NCI-H1048 (cell line): ENCODE measurements at places on chromosomes 4 and X.

GRCh38 chr4:136985683-136986082 lies 546.6 kb downstream of the PCDH18 start:
- DNase-seq, result no peak

- DNase-seq, result no peak
These were observed 154.4 kb downstream of the AMMECR1 start for GRCh38 chrX:110163488-110163887.

- DNase-seq, result no peak
These were observed 1360.7 kb downstream of the ADGRL3 start for GRCh38 chr4:62560858-62561257.

DNA sequence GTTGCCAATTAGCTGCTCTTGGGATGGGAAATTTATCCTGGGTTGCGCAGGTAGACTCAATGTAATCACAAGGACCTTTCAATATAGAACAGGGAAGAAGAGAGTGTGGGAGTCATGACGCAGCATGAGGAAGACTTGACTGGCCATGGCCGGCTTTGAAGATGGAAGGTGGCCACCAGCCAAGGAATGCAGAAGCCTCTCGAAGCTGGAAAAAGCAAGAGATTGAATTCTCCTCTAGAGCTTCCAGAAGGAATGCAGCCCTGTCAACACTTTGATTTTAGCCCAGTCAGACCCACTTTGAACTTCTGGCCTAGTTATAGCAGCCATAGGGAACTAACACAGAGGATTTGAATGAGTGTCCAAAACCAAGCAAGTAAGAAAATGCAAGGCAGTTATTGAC lies 14.7 kb upstream of the SH3KBP1 start:
- no peak for DNase-seq

GRCh38 chr4:46492394-46492793 lies 102.5 kb upstream of the GABRA2 start:
- DNase-seq, result no peak

DNA sequence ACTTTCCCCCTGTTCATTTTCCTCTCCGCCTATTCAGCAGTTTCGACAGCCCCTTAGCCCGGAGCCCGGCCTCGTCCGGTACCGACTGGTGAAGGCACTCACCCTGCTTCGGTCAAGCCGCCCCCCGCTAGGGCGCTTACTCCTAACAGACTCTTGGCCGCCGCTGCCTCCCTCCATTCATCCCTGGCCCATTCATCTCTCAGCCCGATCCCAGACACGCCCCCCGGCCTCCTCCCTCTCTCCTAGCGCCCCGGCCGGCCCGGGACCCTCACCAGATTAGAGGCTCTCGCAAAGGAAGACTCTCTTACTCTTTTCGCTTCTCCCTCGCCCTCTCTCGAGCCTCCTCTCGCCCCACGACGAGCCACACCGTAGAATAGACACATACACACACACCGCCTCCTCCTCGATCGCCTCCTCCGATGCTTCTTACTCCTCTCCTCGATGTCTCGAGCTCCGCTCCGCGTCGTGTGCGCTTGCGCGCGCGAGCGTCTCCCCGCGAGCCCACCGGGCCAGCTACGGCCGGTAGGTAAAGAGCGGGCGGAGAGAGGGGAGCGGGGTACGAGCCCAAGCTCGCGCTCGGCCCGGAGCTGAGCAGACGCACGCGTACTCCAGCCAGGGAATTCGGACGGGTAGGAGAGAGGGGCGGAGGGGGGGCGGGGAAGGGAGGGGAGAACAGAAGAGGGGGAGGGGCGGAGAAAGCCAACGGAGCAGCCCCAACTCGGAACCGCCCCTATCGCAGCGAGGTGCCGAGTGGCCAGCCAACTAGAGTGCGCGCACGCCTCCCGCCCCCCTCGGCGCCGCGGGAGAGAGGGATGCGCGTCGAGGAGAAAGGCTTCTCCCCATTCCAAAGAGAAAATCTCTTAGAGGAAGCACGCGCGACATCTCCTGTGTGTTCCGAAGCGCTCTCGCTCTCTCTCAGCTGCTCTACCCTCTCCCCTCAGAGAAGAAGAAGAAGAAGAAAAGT lies at the start of gene WNK3:
WNK3 (minus strand) TSS at position 633 of the 964 bp plus-strand sequence.
- peak; percentile 67 for DNase-seq

DNA sequence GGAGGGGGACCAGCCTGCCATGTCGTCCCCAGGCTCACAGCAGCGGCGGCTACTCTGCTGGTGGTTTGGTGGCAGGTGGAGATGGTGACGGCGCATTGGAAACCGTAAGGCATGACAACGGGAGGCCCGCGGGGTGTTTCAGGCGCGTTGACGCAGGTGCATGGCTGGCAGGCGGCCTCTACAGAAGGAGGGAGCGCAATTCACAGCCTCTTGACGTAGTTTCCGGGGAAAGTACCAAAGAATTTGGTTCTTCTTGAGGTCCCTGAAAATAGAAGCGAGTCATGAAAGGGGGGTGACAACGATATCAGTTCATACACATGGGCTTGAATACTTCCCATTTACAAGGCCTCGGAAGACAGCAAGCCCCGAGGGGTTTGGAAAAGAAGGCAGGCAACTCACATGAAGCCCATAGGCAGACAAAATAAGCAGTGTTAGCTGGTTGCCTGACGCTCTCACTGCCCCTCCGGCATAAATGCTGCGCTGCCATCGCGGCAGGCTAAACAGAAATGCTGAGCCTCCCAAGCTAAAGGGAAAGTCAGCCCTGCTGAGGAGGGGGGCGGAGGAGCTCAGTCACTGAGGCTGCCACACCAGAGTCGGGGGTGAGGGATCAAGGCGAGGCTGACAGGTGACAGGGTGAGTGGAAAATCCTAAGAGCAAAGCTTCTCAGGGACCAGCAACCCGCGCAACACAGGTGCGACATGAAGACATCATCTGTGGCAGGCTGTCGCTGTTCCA lies 52.3 kb upstream of the PDLIM3 start:
- DNase-seq, result no peak

DNA sequence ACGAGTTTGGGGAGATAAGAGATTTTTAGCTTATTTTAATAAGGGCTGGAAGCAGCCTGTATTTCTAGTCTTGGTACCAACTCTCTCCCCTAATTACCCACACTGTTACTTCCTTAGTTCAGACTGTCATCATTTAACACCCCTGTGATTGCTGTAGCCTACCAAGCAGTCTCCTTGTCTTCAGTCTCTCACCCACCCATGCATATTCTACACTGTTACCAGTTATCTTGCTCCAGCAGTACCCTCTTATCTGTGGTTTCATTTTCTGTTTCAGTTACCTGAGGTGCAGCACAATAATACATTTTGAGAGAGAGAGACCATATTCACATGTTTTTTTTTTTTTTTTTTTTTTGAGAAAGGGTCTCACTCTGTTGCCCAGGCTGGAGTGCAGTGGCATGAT lies 80.2 kb downstream of the DIAPH2 start:
- no peak for DNase-seq

GRCh38 chr4:6746721-6747293 lies 30.8 kb downstream of the BLOC1S4 start:
- no peak for DNase-seq

GRCh38 chrX:24668111-24668510 lies 21.0 kb upstream of the PCYT1B start:
- no peak for DNase-seq

GRCh38 chr4:109916027-109916409 lies 3.3 kb downstream of the EGF start:
- no peak for DNase-seq

DNA sequence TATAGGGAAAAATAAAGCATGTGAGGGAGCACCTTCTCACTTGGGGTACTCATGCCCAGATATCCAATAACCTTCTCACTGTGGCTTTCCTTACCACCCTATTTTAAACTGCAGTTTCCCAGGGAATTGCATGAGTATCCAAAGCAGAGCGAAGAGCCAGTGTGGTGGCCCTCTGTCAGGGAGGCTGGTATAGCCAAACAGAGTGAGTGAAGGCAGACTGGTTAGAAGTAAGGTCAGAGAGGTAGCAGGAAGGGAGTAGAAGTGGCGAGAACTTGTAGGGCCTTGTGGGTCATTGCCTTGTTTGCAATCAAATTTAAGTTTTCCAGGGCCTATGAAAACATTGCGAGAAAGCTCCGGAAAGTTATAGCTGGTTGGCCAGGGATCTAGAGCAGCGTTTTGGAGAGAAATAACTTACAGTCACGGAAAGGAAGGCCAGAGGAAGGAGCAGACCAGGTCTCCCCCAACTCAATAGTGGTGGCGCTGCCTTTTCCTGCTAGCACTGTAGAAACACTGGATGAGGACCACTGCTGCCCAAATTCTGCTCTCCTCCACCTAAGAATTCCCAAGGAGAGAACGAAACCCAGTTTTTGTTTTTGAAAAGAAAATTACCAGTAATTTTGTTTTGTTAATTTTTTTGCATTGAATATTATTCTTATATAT lies 77.2 kb downstream of the PDLIM5 start:
- no peak for DNase-seq

DNA sequence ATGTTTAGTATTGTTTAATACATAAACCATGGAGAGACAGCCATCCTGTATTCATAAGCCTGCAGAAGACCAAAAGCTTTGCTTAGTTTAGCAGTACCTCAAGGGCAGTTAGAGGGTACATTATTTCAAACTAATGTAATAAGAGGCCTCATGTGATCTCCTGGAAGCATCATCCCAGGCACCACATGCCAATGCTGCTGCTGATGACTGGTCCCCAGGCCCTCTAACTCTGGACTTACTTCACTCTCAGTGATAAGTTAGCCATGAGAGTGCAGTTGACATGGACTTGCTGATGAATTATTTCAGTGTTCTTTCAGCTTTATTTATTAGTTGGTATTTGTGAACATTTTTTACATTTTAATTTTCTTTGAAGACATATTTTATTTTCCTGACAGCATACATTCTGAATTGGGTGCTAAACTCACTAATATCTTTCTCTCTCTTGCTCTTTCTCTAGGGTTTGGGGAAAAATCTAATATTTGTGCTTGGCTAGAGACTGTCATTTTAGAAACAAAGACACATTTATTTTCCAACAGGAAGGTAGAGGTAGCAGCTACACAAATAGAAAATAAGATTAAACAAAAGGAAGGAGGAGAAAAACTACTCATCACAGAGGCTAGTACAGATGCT lies 207.8 kb downstream of the NPFFR2 start:
- no peak for DNase-seq

DNA sequence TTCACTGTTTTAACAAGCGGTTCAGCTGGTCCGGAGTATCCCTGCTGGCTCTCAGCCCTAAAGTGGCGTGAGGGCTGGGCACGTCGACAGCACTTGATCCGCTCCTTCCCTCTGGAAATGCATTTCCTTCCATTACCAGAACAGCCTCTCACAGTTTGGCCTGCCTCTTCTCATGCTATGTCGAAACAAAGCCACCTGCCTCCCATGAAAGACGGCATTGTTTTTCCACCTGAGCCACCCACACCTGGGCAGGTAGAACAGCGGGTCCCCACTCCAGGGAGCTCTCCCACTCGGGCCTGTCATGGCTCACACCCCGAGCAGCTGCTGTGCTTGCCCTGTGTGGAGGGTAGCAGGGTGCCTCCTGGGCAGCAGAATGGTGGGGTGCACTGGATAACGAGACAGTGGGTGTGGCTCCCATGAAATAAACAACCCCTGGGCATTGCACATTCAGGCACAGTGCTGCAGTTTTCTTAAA lies 86.2 kb downstream of the FHDC1 start:
- no peak for DNase-seq

DNA sequence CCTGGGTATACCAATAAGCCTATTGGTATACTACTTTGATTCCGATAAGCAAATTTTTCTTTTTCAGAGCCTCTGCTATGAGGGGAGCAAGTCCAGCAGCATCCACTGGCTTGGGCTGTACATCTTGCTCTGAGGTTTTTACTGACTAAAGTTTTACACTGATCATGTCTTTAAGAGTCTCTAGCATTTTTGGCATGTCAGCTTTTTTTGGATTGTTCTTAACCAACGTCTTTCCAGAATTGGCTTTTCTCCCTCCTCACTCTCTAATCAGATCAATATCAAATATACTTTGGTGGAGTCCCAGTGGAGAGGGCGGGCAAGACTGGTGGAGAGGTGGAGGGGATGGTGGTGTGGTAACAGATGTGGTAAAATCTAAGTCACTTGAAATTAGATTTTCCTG lies 196.8 kb downstream of the HEPH start:
- DNase-seq, result no peak

DNA sequence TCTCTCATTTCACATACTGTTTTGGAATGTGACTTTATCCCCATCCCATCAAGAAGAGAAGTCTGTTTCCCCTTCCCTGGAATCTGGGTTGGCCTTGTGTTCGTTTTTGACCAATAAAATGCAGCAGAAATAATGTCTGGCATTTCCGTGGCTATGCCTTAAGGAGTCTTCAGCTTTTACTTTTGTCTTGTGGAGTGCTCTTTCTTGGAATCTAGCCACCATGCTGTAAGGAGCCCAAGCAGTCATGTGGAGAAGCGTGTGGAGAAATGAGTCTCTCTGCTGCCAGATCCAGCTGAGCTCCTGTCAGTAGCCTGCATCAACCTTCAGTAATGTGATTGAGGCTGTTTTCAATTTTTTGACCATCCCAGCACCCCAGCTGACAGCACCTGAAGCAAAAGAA lies 84.4 kb upstream of the ARMCX2 start:
- no peak for DNase-seq

DNA sequence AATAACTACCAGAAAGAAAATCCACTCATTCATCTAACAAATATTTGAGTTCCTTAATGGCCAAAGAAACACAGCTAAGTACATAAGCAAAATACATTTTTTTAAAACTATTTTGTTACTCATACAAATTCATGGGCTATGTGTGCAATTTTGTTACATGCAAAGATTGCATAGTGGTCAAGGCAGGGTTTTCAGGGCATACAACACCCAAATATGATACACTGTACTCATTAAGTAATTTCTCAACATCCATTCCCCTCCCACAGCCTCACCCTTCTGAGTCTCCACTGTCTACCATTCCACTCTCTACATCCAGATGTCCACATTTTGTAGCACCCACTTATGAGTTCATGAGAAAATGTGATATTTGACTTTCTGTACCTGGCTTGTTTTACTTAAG lies 58.2 kb downstream of the BRWD3 start:
- DNase-seq, result no peak

GRCh38 chr4:30956916-30957315 lies 236.7 kb downstream of the PCDH7 start:
- no peak for DNase-seq

GRCh38 chr4:8766610-8767009 lies 105.0 kb downstream of the HMX1 start:
- no peak for DNase-seq

DNA sequence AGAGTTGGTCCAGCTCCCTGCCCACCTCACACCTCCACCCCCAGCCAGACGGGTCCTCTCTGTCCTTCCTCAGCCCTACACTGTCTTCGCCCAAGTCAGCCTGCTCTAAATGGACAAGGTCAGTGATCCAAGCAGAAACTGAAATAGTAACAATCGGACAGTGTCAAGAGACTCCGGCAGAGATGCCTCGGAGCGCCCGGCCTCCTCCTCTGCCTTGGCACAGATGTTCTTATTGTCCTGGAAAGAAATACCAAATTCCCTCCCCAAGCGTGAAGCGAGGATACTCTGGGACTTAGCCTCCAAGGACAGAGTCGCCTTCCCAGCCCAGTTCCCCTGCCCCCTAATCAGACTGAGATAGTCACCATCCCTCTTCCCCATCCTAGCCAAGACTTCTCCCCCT lies 28.5 kb downstream of the UTP14A start:
- DNase-seq, result no peak

- DNase-seq, result no peak
These were observed 836 bp upstream of the LNX1 start for GRCh38 chr4:53592122-53592521.
